Activated CD8-positive, alpha-beta T cell treated with anti-CD3 and anti-CD28 coated beads for 36 hours (primary cell): ENCODE measurements at places on chromosomes 7 and 10. TPM values are rescaled to one million over a fixed set of nuclear protein-coding genes. Genes with fewer than 3 reads are reported as not detected.

The CDK14 gene
- 0.05 TPM for total RNA-seq

The NFE2L3 gene
- total RNA-seq: 22.6 TPM

The KLHDC10 gene
- 12.8 TPM for total RNA-seq

The RPA3 gene
- 203 TPM for total RNA-seq

The AKR1D1 gene
- not detected for total RNA-seq

The RAB11FIP2 gene
- 9.7 TPM for total RNA-seq

The CXCL12 gene
- not detected for total RNA-seq

The TAS2R38 gene
- total RNA-seq: not detected

The RSPH10B2 gene
- 0.63 TPM for total RNA-seq

The VIPR2 gene
- not detected for total RNA-seq

The HMX2 gene
- total RNA-seq: 0.90 TPM

The ENTPD1 gene
- 4.6 TPM for total RNA-seq

The LLCFC1 gene
- total RNA-seq: not detected

The GPR37 gene
- total RNA-seq: not detected

The FAM107B gene
- 114 TPM for total RNA-seq

The CUBN gene
- total RNA-seq: 0.38 TPM

The EBLN1 gene
- not detected for total RNA-seq

The ADCYAP1R1 gene
- not detected for total RNA-seq

The NEUROG3 gene
- total RNA-seq: 1.3 TPM

The ACBD5 gene
- 17.0 TPM for total RNA-seq

The SPDYE8 gene
- not detected for total RNA-seq

The TMEM176A gene
- total RNA-seq: not detected

The AKAP9 gene
- 24.8 TPM for total RNA-seq
